Myocyte (in vitro differentiated cells): ENCODE measurements at places on chromosomes 1 and 21.
A peak's percentile ranks its signal among the peaks of the same experiment; 100 is the strongest.

DNA sequence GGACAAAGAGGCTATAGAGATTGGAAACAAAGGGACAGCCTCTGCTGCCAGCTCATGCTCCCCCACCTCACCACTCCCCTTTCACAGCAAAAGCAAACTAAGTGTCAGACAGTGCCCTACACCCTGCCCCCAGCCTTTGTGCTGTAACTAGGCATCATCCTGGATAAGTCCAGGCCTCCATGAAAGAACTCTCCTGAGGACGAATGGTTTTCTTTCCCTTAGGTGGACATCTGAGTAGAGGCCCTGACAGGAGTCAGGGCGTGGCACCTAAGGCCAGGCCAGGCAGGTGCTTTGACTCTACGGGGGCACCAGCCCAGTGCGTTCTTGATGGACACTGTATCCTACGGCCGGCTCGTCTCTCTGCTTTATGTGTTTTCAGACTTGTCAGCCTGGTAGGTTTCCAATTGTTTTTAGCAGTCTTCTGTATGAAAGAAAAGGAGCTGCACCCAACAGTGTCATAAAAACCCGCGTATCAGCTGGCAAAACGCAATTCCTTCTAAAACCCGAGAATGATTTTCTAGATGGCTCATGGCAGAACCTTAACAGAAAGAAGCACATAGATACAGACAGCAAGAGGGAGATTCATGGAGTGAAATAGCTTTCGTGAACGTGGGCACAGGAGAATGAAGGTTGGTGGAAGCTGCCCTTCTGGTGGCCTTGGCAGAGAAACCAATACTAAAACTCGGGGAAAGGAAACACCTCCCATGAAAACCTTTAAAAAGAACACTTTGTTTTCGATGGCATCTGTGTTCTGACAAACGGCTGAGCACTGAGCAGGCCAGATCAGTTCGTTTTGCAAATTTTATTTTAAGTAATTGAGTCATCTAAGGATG lies 51.7 kb upstream of the AJAP1 start:
- DNase-seq: no peak

DNA sequence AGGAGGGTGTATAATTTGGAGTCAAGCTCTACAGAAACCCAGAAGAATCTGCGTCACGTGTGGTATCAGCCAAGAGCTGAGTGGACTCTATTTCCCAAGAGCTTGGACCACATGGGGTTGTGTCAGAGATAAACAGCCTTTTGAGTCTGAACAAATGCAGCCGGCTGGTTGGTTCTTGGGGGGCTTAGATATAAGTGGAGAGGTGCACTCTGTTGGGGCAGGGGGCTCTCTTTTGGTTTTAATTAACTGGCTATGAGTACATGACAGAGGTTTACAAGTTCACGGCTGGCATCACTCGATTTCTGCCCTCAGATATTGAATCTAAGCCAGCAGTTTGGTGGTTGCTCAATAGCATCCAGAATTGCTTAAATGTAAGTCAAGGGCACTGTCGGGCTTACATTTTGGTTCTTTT lies 501 bp upstream of the MRAP start:
- no peak for DNase-seq

GRCh38 chr21:33069994-33070743 lies at the start of gene OLIG1:
Gene OLIG1, plus strand, starts transcription at chr21:33070141. Its CDS starts 106 bp downstream, at chr21:33070247.
- peak; percentile 57 for DNase-seq

DNA sequence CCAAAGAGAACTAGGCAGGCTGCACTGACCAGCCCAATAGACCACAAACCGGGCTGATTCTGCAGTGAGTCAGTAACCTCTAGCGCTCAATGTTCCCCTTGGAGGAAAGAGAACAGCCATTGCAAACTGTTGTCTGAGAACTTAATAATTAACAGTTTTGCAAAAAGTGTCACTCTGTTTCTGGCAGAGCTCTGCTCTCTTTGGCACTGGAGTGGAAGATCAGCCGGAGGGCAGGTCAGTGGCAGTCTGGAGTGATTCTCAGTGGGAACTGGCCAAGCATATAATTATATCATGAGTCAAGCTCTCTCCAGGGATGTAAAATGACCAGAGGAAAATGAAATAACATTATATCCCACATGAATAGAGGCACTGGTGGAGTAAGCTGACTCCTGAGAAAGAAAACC lies 238.3 kb downstream of the HLX start:
- DNase-seq: peak; percentile 88

DNA sequence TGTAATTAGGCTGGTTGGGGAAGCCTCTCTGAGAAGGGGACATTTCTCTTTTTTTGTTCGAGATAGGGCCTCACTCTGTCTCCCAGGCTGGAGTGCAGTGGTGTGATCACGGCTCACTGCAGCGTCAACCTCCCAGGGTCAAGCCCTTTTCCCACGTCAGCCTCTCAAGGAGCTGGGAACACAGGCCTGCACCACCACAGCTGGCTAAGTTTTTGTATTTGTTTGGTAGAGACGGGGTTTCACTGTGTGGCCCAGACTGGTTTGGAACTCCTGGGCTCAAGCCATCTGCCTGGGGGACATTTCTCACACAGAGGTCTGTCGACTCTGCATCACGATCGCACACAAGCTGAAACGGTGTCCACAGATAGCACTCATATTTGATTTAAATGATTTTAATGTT lies 39.7 kb downstream of the HUNK start:
- no peak for DNase-seq

DNA sequence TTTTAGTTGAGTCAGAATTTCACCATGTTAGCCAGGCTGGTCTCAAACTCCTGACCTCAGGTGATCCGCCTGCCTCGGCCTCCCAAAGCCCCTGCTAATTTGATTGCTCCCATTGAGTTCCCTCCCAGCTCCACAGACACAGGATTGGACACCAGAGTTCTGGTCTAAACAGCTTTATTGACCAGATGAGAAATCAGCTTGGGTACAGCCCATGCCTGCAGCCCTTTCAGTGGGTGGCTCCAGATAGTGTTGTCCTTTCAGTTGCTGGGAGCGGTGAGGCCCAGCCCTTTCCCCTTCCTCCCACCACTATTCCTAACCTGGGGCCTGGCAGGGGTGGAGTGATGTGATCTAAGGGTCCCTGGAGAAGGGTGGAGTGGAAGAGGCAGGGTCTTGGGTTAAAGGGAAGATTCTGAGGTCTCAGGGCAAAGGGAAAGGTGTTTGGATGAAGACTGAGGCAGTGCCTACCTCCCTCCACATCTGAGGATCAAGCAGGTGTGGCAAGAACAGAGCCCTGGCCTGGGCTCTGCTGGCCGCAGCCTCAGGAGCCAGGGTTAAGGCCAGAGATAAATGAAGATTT lies 14.5 kb upstream of the PHLDA3 start:
- DNase-seq: no peak

- no peak for DNase-seq
Observed at GRCh38 chr1:60692031-60692430, 390.3 kb upstream of the NFIA start.

DNA sequence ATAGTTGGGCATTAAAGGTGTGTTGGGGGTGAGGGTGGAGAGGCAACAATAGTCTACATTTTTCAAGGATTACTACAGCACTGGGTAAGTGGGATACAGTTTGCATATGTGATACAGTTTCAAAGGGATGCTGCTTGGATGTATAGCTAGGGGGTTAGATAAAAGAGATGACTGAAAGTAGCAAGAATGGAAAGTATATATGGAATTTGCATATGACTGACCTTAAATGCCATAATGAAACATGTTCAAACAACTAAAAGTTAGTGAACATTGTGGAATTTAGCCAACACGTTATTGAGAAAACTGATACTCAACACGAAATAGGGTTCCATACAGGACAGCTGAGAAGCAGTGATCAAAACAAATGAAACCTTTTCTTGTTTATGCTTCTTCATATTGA lies 124.8 kb upstream of the CHRM3 start:
- no peak for DNase-seq

- DNase-seq: peak; percentile 72
Observed at GRCh38 chr1:65431111-65431705, 10.7 kb downstream of the LEPR start.

DNA sequence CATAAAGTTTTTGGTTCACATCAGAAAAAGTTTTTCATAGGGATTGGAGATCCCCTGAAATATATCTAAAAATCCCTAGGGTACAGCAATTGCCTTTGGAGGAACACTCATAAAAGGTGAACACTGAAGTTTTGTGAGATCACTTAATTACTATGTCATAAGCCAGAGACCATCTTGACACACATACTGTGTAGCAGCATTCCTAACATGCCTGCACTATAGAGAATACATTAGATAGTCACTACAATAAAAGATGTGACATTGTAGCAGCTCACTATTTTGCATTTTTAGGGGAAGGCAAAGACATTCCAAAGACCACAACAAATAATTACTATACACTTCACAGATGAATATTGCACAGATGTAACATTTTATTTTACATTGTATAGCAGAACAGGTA lies 779.9 kb downstream of the KCNT2 start:
- no peak for DNase-seq

DNA sequence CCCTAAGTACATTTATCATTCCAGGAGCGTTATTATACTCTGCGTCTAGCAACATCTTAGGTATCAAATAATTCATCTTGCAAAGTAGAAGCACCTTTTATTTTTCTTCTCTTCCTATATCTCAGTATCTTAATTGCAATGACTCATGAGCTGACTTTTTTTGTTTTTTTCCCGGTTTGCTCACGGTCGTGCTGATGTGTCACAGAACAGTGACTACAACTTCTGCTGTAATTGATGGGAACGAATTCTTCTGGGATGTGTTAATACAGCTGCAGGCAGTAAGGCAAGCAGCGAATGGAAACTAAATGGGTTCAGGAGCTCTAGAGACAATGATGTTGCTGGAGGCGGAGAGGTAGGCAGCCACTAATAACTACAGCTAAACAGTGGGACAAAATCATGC lies 89.8 kb upstream of the TMPRSS15 start:
- peak; percentile 40 for DNase-seq

DNA sequence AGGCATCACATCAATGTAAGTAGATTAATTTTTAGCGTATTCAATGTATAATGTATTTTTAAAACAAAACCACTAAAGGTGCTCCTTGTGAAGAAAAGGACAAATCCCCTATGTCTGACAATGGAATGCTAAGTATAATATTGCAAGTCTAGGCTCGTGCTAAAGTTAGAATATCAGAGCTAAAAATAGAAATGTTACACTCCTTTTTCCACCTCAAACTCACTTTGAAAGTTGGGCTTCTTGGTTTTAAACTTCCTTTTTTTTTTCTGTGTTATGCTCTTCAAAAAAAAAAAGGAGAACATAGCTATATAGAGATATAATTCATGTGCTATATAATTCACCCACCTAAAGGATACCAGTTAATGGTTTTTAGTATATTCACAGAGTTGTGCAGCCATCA lies 3.6 kb upstream of the SERBP1 start:
- no peak for DNase-seq

DNA sequence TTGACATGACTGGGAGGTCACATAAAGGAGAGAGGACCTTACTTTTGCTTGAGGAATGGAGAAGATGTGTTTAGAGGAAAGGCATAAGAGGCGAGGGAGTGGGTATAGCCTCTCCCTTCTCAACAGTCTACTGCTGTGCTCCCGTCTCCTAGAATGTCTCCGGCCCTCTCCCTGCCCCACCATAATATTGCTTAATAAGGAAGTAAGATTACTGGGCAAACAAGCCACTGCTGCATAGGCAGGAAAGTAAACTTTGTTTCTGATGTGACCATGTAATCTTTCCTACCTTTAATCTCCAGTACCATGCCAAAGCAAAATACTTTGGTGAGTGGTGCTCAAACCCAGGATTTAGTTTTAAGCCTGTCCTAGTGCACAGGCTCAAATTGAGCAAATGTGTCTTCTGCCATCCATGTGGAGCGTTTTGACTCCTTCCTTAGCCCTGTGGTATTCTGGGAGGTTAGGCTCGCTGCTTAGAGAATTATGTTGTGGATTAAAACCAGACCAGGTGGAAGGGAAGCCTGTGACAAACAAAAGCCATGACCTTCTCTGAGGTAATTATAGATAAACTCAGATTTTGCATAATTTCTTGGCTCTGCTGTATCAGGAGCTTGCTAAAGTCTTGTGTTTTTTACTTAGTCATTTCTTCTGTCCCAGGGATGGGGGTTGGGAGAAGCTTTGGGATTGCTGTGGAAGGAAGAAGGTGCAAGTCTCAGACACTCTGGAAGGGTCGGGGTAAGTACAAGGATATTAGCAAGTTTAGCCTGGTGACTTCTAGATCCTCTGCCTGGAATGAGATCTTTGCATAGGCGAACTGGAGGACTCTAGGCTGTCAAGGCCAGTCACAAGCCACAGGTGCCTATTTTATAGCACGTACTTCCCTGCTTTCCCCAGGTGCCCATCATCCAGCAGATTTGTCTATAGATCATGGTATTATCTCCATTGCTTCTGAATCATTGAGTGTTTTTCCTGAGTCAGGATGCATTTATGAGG lies 34.5 kb upstream of the DIPK1A start:
- no peak for DNase-seq

- no peak for DNase-seq
Observed at GRCh38 chr1:114457675-114458236, 53.2 kb downstream of the TRIM33 start.

DNA sequence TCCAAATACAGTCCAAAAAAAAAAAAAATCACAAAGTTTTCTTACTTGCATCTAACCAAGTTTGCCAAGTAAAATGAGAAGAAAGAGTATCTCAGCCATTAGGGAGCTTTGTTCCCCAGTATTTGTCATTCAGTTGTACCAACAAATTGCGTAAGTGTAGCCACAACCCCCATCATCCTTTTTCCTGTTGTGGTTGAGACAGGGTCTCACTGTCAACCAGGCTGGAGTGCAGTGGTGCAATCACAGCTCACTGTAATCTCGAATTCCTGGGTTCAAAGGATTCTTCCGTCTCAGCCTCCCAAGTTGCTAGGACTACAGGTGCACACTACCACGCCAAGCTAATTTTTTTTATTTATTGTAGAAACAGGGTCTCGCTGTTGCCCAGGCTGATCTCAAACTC lies 9.5 kb downstream of the STX6 start:
- DNase-seq: no peak

- no peak for DNase-seq
Observed at GRCh38 chr1:154884869-154885701, 15.0 kb upstream of the KCNN3 start.

GRCh38 chr1:186636786-186637185 lies 43.4 kb downstream of the PTGS2 start:
- no peak for DNase-seq
